ENCODE measurements at places on chromosomes 6 and 20.

DNA sequence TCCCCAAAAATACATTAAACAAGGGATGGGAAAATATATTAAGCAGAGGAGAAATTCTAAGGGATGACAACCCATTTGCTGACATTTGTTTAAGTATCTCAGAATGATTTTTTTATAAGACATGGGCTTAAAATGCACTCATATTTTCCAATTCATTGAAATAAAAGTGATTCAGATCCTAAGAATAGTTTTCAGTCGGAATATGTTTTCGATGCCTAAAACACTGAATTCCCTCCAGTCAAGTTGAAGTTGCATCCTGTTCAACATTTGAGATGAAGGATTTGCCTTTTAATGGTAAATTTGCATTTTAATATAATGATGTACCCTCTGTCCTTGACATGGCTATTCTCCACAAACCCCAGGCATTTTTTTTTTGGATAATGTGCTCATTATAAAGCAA lies 79.3 kb downstream of the PTCHD4 start:
- no peak for DNase-seq

- no peak for DNase-seq
Observed at GRCh38 chr6:158751224-158751623, 67.9 kb downstream of the EZR start.

GRCh38 chr6:1363298-1363697 lies 26.1 kb upstream of the FOXF2 start:
- no peak for DNase-seq

DNA sequence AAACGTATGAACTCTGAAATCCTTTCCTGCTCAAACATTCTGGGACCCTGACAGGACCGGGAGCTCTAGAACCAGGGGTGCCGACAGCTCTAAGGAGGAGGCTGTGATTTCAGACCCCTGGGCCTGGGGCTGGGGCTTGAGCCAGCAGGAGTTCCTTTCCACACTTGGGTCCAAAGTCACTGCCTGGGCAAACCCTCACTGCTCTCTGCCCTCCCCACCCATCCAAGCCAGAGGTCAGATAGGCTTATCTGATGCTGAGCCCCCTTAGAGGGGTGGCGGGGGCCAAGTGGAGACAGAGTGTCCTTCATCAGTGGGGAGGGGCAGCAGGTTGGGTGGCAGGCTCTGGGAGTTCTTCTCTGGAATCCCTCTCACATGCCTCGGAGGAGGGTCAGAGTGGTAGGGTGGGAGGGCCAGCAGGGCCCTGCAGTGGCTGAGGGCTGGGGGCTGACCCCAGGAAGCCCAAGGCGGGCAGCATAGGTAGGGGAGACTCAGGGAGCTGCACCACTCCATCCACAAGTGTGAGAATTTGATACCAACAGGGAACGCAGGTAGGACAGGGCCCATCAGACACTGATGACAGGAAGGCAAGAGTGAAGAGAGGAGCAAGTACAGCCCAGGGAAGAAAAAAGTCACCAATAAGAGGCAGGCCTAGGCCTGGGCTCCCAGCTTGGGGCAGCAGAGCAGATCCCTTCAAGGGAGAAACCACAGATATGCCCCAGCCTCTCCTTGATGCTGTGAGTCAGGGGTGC lies 121.0 kb downstream of the MRPL14 start:
- DNase-seq: no peak
